CD4-positive, alpha-beta memory T cell (primary cell): ENCODE measurements at places on chromosomes 11 and 22. TPM values are rescaled to one million over a fixed set of nuclear protein-coding genes. Genes with fewer than 3 reads are reported as not detected.

- DNase-seq: no peak
- H3K4me1 ChIP-seq: peaks cover 17% of the 10 kb centered on the region
- no peak overlapping the region for H3K4me3 ChIP-seq
- no peaks in the 10 kb centered on the region for H3K36me3 ChIP-seq
Measured at GRCh38 chr11:6378640-6378989, 11.7 kb upstream of the SMPD1 start.

GRCh38 chr11:6206456-6207180, 1.3 kb downstream of the C11orf42 start:
- no peak overlapping the region for H3K4me3 ChIP-seq
- H3K36me3 ChIP-seq: peaks cover 4% of the 10 kb centered on the region
- peaks cover 18% of the 10 kb centered on the region for H3K4me1 ChIP-seq
- no peaks in the 10 kb centered on the region for H3K27me3 ChIP-seq
- no peak overlapping the region for H3K27ac ChIP-seq
- DNase-seq: no peak

- no peak within 1 kb of the TSS for H3K4me3 ChIP-seq
- no peak within 1 kb of the TSS for H3K27ac ChIP-seq
- DNase-seq: peak; percentile 24
- H3K27me3 ChIP-seq: no peaks in the 10 kb centered on the region
Measured at GRCh38 chr11:102047305-102047924, at the start of gene CFAP300. CFAP300 (plus strand) TSS chr11:102047437; CDS start chr11:102047471, 34 bp downstream.

DNA sequence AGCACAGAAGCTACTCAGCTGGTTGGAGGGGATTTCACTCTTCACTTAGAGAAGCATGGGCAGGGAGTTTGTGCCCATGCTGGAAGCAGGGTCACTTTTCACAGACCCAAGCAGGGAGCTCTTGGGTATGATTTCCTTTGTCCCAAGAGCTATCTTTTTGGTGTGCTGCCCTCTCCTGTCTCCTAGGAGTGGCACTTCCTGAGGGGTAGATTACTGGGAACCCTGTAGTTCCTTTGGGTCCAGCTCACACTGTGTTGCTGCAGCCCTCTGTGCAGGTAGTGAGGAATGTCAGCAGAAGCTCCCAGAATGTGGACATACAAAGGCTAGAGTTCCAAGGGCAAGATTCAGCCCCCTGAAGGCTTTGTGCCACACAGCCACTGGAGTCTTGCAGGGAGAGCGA, 537.1 kb upstream of the ANO3 start:
- H3K27ac ChIP-seq: no peak overlapping the region
- no peaks in the 10 kb centered on the region for H3K36me3 ChIP-seq
- H3K4me3 ChIP-seq: no peak overlapping the region
- DNase-seq: no peak

DNA sequence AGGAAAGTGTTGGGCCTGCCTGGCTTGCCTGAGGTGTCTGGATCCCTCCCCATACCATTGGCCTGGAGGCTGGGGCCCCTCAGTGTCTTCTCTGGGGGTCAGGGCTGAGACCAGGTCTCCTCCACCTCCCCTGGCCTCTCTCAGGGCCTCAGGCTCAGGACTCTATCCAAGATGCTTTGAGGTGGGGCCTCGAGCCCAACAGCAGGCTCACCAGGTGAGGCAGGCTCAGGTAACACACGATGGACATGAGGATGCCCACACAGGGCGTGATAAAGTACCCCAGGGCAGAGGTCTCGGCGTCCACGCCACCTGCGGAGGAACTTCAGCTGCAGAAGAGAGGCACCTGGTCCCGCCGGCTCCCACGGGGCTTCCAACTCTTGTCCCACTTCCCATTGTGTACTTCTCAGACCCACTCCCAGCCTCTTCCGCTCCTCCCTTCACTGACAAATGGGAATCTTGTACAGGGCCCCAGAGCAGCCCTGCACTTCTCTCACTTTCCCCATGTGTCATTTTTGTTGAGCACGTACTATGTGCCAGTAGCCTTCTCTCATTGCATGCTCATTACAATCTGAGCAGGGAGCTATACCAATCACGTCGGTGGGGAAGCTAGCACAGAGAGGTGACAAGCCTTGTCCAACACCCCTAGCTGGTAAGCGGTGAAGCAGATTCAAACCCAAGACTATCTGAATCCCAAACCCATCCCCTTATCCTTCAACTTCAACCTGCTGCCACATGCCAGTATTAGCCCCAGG, 3.8 kb downstream of the SLC29A2 start:
- H3K27ac ChIP-seq: no peak overlapping the region
- no peaks in the 10 kb centered on the region for H3K27me3 ChIP-seq
- no peak overlapping the region for H3K4me3 ChIP-seq
- DNase-seq: no peak

FAM180B gene
- 0.25 TPM for total RNA-seq
